ENCODE measurements at places on chromosomes 1 and 21.

DNA sequence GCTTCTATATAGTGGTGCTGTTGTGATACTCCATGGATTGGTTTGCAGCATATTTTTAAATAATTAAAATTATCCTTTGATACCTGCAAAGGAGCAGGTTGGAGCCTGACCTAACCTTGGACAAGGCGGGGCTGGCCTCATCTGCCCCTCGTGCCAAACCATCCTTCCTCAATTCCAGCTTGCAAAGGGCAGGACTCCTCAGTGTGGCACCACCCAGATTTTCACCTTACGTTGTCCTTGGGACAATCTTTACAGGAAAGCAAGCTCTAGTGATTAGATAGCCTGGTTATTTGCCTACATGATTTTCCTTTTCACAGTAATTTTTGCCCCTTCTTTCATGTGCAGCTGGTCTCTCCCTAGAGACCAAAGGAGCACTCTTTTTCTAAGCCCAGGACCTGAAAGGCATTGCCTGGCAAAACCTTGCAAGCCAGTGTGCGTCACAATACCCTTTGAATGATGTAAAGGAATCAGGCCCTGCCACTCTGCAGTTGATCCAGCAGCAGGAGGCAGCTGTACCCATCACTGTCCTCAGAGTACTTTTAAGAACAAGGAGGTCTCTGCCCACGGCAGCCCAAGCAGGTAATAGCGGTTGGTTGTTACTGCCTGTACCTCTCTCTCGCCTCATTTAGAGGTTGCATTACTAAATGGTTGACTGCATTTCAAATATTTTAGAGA, 99.4 kb downstream of the ADSS2 start:
- no peak for DNase-seq

- no peak for DNase-seq
Observed at GRCh38 chr21:24050231-24050630, 1557.0 kb downstream of the MRPL39 start.

- no peak for DNase-seq
Observed at GRCh38 chr1:234716908-234717375, 107.0 kb upstream of the IRF2BP2 start.

DNA sequence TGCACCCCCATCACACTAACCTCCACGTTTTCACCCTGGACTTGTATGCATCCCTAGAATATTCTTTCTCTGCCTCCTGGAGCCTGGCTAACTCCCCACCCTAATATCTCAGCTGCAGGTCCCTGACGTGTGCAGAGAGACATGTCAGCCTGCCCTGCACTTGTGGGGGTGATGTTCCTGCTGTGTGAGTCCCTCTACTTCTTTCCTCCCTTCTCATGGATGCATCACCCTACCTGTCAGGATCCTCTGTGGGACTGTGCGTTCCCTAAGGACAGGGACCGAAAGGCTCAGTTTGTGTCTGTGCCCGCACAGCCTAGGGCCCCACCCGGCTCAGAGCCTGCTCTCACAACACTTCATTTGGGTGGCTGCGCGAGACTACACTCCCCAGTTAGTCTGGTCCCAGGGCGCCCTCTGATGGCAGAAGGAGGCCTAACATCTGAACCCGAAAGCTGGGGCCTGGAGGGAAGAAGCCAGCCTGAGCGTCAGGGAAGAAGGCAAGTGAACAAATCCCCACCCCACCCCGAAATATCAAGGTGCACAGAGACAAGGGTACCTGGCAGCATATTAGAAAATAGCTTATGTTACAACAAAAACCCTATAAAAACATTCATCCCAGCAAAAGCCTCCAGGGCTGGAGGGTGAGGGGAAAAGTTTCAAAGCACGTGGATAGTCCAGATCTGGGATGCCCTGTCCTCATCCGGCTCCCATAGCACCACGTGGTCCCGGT, 3.7 kb downstream of the CD52 start:
- peak; percentile 91 for DNase-seq

GRCh38 chr1:175750366-175751071, 7.1 kb upstream of the TNR start:
- DNase-seq = no peak

- DNase-seq = no peak
Observed at GRCh38 chr1:159300146-159300545, 2.0 kb upstream of the FCER1A start.

DNA sequence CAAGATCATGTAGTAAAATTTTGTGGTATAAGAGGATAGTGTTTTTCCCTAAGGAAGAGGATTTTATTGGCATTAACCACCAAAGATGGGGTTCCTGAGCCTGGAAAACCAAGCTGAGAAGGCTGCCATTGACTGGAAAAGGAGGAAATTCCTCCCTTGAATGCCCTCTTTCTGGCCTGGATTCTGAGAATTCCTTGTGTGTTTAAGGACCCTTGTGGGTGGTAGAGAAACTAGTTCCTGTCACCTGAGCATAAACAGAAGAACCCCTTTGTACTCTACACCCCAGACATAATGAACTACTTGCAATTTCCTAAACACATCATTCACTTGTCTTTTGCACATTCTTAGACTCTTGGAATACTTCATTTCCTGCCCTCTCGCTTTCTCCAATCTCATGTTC, 33.1 kb upstream of the CEP350 start:
- DNase-seq = no peak

DNA sequence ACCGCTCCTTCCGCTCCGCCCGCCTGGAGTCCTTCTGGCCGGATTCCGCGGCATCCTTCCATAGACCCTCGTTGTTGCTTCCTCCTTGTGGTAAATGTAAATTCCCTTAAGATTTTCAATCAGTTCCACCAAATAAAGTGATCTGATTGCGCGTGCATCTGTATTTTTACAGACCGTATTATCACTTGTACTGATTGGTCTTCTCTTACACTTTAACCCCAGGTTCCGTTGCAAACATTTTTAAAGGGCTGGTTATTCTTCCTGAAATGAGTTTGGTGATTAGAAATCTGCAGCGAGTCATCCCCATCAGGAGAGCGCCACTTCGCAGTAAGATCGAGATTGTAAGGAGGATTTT, 483 bp downstream of the YBEY start:
- peak; percentile 87 for DNase-seq

DNA sequence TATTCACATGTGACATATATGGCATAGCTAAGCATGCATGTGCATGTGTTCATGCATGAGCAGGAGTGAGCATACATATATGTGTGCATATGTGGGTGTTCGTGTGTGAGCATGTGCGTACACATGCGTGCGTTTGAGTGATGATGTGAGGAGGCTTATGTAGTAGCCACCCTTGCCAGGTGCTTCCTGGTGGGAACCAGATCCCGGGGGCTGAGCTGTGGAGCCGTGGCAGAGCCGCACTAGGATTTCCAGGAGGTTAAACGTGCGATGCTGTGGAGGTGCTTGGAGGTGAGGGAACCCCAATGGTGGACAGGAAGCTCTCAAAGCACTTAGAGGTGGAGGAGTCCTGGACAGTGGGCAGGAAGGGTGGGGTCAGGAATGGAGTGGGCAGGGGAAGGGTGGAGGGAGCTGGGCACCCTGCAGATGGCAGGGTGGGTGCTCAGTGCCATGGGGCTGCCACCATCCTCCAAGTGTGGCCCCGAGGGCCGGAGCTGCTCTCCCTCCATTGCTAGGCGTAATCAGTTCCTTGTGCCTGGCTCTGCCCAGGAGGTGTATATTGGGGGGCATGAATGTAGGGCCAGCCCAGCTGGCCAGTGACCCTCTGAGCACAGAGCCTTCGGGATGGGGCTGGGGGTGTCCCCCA, 48.5 kb downstream of the COL18A1 start:
- no peak for DNase-seq

- no peak for DNase-seq
Observed at GRCh38 chr1:104807590-104807989, 1057.9 kb downstream of the AMY1C start.

DNA sequence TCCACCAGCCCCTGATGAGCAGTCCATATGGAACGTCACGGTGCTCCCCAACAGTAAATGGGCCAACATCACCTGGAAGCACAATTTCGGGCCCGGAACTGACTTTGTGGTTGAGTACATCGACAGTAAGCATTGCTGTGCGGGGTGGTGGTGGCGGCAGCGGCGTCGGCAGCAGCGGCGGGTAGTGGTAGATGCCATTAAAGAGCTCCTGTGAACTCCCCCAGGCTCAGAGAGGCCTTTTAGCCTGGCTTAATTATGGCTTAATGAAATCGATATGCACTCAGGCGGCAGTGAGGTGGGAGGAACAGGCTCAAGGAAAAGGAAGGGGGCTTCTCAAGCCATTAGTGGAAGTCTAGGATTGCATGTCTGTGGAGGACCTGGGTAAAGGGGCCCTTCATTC, 41.9 kb upstream of the CNTN2 start:
- no peak for DNase-seq

DNA sequence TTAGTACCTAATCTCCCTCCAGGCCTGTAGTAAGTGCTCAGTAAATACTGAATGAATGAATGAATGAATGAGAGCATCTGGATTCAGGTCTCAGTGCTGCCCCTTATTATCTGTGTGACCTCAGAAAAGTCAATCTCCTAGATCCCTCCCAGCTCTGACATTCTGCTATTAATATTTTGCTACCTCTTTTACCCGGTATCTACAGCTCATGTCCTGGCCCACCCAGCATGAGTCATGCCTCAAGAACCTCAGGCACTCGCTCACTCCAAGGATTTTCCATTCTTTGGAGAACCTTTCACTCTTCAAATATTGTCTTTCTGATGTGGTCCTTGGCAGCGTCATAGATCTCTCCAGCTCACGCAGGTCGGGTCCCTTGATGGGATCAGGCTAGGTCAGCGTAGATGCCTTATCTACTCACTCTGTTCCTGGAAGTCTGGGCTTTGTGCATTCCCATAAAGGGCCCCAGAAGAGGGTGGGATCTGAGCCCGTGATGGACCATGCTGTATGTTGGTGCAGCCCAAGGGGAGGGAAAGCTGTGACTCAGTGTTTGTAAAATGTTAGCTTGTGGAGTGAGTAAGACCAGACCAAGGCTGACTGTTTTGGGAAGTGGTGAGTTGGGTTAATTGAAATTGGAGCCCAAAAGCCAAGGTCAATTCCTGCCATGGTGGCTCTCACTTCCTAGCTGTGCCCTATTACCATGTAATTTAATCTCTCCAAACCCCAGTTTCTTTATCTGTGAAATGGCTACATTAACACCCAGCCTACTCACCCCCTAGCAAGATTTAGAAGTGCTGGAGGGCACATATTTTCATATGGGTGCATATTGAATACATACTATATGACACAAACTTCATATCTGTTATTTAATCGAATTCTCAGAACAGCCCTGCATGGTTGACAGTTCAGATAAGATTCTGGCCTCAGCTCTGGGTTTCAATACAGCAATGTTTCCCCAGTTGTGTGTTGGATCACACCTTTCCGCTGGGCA, 214.1 kb upstream of the USP24 start:
- DNase-seq = peak; percentile 95

DNA sequence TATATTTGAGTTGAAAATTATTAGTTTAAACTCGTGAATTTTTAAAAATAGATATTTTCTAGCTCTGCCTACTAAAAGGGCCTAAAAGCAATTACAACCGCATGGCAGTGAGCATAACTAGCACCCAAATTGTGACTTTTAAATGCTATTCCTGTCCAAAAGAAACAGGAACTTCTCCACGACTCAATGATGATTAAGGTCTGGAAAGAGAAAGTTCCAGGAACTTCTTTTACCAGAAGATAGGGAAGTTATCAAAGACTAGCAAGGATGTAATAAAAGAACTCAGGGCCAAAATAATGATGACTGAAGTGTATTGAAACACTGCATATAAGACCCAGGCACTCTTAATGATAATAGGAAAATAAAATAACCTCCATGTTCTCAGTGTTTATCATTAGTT, 313.0 kb downstream of the PLPP3 start:
- DNase-seq = no peak

GRCh38 chr1:201355471-201355870, 22.0 kb downstream of the TNNT2 start:
- no peak for DNase-seq

DNA sequence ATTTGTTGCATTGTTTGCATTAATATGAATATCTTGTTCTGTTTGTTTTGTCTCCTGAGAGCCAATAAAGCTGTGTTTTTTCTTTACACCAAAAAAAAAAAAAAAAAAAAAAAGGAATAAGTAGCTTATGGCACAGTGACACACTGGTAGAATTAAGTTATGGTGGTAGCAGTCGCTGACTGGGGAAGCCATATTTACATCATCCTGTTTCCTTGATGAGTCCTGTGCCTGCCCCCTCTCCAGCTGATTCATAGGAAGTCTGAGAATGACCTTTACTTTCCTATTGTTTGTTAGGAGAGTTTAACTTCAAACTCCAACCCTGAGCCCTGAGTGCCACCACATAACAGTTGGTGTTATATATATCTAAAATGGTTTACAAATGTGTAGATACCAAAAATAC, 62.2 kb downstream of the OBSCN start:
- DNase-seq = peak; percentile 75

DNA sequence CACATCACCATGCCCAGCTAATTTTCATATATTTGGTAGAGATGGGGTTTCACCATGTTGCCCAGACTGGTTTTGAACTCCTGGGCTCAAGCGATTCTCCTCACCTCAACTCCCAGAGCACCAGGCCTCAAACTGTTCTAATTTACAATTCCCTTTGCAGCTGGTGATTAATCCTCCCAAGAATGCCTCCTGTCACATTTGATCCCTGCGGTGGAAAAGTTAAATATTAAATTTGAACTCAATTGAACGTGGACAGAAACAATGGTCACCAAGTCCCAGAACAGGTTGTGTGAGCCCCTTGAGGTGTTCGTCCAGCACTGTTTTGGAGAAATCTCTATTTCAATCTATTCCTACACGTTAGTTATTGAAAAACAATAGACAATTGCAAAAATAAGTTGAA, 2.0 kb upstream of the ANKRD35 start:
- no peak for DNase-seq

DNA sequence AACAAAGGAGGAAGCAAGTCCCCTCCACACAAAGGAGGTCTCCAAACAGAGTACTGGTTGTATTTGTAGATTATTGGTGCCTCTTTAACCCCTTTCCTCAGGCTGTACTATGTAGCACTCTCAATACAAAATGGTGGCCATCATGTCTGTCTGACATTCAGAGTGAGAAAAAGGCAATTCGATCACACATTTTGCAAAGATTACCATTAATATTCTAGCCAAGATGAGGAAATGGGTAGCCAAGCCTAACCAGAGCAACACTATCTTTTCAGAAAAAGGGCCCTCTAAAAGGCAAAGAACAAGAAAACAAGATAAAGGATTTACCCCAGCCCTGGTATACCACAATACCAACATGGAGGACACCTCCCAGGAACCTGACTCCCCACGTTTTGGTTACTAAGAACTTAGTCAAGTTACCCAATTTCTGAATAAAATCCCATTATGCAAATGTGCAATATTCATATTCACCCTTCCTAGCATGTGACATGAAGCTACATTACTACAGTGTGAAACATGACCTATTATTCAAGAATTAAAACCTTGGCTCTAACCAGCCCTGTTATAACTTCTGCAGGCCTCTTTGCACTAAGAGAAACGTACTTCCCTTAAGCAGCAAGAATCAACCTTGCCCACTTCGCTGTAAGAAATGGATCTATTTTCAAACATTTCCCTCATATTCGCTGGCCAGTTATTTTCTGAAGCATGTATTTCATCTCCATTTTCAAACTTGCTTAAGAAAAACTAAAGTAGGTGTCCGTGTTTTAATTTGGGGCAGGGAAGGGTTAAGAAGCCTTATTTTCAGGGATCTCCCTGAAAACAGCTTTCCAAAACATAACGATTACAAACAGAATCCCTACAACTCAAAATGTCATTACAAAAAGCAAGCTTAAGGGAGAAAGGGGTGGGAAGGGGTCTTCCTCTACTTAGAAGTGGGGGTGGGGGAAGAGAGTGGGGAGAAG, 2.1 kb downstream of the KDM5B start:
- DNase-seq = peak; percentile 60

- DNase-seq = no peak
Observed at GRCh38 chr1:212473729-212474128, 41.0 kb downstream of the NENF start.

All from GM23248 (cell line).